Hepatocyte (in vitro differentiated cells): ENCODE measurements at places on chromosomes 5 and 9. TPM values are rescaled to one million over a fixed set of nuclear protein-coding genes. Genes with fewer than 3 reads are reported as not detected.

- no peaks in the 10 kb centered on the region for H3K4me1 ChIP-seq
- H3K4me3 ChIP-seq: no peak overlapping the region
- H3K27me3 ChIP-seq: no peaks in the 10 kb centered on the region
- no peak for DNase-seq
- no peaks in the 10 kb centered on the region for H3K36me3 ChIP-seq
- H3K27ac ChIP-seq: no peak overlapping the region
Measured at GRCh38 chr5:51829230-51829629, 446.0 kb downstream of the ISL1 start.

Gene TNC
- total RNA-seq: 18.1 and 20.9 TPM in 2 replicates

DNA sequence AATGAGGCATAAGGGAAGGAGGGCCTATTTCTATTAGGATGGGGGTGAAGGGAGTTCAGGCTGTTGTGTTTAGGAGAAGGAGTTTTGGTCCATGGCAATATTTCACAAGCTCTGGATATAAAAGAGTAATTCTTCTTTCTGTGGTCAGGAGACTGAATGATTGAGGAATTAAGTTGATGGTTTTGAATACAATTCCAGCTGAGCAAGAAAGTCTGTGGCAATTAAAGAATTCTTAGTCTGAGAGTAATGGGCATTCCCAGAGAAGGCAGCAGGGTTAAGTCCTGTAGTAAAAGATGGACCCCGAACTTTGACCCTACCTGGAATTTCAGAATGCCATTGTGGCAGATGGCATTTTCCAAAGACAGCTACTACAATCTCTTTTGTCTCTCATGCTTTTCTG lies 202.6 kb downstream of the TLE4 start:
- no peaks in the 10 kb centered on the region for H3K36me3 ChIP-seq
- no peak overlapping the region for H3K4me3 ChIP-seq
- no peaks in the 10 kb centered on the region for H3K4me1 ChIP-seq
- H3K27me3 ChIP-seq: no peaks in the 10 kb centered on the region
- H3K27ac ChIP-seq: no peak overlapping the region

Gene CDC20B
- 0.28 and 0.30 TPM in 2 replicates for total RNA-seq

Gene ANGPTL2
- total RNA-seq: 17.6 and 18.0 TPM in 2 replicates

Gene KCTD16
- 2.3 and 3.4 TPM in 2 replicates for total RNA-seq
